ENCODE measurements at places on chromosomes 6 and 20. TPM values are rescaled to one million over a fixed set of nuclear protein-coding genes. Genes with fewer than 3 reads are reported as not detected.

Gene MYBL2
- 59.5 TPM for polyA plus RNA-seq

- DNase-seq: peak; percentile 13
These were observed 347.8 kb upstream of the PLCB4 start for GRCh38 chr20:8721098-8721497.

DNA sequence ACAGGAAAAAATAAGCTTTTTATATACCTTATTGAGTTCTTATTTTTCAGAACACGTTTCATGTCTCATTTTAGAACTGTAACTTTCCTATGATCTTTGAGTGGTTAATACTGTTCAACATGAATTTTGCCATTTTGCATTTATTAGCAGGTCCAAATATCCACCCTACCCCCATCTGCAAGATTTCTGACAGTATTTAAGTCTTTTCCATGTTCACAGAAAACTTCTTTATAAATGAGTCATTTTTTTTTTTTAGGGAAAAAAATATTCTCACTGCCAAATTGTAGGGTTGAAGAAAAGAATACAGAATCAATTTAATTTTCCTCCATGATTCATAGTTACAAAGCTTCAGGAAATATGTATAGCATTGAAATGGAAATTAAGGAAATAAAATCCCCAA is 101.8 kb downstream of the COL21A1 start:
- DNase-seq: no peak

Gene ZCCHC3
- 16.3 TPM for polyA plus RNA-seq

Gene EDEM2
- 52.0 TPM for polyA plus RNA-seq

Gene SLC22A7
- not detected for polyA plus RNA-seq

GRCh38 chr6:125944434-125944816 is 12.1 kb upstream of the HINT3 start:
- DNase-seq: peak; percentile 89

GRCh38 chr6:39962831-39963230 is 28.6 kb upstream of the MOCS1 start:
- no peak for DNase-seq

Gene LTA
- not detected for polyA plus RNA-seq

DNA sequence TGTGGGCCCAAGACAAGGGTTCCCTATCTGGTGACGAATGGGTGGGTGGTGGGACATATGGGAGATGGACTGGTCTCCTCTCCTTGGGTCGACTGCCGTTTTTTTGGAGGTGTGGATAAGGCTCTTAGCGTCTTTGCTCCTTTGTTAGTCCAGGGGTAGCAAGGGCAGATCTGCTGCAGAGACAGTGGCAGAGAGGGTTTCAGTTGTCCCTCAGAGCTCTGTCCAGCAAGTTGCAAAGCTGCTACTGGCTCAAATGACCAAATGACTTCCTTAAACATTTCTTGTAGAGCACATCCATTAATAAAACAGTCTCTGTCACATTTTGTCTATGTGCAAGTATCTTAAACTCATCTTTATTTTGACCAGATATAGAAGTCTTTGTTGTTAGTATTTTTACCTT is 508.0 kb upstream of the ADGRB3 start:
- DNase-seq: no peak

- DNase-seq: no peak
These were observed 80.7 kb upstream of the CD83 start for GRCh38 chr6:14036911-14037310.

Gene C4A
- polyA plus RNA-seq: 1.4 TPM

Gene SFTA2
- not detected for polyA plus RNA-seq

GRCh38 chr6:43893073-43893472 is 123.1 kb downstream of the VEGFA start:
- no peak for DNase-seq
